NCI-H1417 treated with DMSO at 0.1 percent for 48 hours (cell line): ENCODE measurements at places on chromosomes 2 and 18.

DNA sequence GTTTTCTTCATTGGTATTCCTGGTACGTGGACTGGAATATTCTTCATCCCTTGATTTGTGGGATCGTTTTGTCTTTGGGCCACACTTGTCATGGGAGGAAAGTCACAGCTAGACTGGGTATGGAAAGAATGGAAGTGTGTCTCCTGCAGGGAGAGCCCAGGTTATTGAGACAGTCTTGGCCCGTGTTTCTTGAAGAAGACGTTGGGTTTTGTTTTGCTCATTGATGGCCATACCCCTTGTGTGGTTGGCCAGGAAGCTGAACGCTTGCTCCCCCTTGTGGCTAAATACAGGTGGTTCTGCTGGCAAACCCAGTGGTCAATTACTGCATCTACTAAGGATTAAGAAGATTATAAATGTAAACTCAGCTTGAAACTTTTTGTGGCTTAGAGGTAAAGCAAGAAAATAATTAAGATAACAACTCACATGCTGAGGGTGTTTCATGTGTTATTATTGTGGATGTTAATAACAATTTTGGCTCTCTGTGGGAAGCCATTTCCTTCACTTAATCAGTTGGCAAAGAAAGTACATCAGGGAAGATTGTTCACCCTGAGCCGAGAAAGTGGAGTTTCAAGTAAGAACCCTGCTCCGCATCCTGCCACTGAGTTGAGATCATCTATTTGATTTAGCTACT, 91.8 kb downstream of the NEDD4L start:
- no peak for DNase-seq

- DNase-seq: no peak
Measured at GRCh38 chr2:101089942-101090799, 61.0 kb downstream of the TBC1D8 start.

- DNase-seq: no peak
Measured at GRCh38 chr2:157172866-157173578, 84.5 kb upstream of the GALNT5 start.

- no peak for DNase-seq
Measured at GRCh38 chr2:170073288-170073687, 104.7 kb upstream of the MYO3B start.

DNA sequence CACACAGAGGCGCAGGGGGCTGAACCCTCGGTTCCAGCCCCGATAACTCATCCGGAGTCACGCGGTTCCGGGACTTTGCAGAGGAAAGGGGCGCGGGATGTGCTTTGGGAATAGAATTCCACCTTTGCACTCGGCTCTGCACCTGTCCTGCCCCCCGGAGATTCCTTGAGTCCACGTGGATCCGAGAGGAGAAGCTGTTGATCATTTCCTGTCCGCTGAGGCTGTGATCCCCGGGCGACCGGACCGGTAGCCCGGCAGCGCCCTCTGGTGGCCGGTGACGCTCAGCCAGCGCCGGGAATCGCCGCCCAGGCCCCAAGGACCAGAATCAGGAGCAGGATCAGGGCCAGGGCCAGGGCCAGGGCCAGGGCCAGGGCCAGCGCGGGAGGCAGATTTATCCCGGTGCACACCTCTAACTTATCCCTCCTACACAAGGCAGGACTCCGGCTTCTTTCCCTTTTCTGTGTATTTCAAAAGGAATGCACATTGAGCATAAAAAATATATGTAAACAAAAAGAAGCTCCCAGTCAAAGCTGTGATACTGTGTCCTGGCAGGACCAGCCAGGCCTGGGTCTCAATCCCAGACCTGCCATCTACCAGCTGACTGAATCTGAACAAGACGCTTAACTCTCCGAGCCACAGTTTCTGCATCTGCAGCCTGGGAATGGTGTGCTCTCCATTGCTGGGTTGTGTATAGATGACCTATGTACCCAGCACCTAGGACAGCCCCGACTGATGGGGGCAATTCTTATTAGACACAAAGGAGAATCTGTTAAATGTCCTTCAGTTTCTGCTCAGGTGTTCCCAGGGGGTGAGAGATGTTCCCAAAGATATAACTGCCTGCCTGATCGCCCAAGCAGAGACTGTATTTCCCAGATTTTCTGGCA, 8.5 kb upstream of the SPATA3 start:
- peak; percentile 34 for DNase-seq

DNA sequence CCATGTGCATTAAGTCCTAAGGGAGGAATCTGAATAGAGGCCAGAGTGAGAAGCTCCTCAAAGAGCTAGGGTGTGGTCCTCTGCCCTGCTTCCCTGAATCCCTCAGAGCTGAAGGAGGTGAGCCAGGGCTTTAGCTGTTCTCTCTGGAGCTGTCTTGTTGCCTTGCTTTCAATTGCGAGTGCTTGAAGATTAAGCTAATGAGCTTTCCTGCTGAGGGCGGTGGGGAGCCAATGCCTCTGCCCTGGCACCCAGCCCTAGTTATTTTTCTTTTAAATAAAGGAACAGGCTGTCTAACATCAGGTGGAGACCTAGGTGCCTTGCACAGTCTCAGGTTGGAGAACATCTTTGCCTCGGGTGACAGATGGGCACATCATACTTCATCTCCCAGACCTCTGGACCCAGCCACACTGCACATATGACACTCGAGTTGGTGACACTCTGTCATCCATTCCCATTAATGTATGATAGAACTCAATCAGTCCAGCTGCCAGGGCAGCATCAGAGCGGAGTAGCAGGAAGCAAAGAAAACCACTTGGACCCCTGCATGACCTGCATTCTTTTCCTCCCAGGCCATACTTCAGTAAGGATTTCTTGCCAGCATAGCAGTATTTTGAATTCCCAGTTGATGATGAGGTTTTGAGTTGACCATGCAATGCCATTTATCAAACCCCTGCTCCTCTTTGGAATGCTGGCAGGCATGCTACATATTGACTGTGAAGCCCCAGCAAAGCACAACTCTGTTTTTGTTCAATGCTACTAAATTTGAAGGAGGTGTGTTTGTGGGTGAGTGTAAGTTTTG, 292.7 kb downstream of the RNF144A start:
- no peak for DNase-seq

DNA sequence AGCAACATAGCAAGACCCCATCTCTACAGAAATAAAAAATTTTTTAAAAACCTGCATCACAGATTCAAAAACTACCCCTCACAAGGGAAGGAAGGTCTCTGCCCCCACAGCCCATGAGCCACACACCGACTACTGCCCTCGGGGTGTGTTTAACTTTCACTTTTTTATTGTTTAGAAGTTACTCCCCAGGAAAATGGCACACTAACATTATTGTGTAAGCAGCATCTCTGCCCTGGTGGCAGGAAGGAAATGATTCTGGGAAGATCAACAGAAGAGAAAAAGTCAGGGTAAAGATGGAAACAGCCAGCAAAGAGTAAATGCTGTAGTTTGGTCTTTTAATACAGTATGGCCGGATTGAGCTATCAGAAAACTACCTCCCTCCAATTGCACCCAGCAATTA, 21.9 kb downstream of the TRABD2A start:
- DNase-seq: no peak

- no peak for DNase-seq
Measured at GRCh38 chr2:71452565-71452964, 796 bp upstream of the DYSF start.

- DNase-seq: no peak
Measured at GRCh38 chr2:219142329-219142728, 18.3 kb downstream of the NHEJ1 start.

- no peak for DNase-seq
Measured at GRCh38 chr2:169702996-169703395, 8.7 kb downstream of the PHOSPHO2 start.

- DNase-seq: peak; percentile 40
Measured at GRCh38 chr18:47756364-47757016, 174.0 kb downstream of the SMAD2 start.

DNA sequence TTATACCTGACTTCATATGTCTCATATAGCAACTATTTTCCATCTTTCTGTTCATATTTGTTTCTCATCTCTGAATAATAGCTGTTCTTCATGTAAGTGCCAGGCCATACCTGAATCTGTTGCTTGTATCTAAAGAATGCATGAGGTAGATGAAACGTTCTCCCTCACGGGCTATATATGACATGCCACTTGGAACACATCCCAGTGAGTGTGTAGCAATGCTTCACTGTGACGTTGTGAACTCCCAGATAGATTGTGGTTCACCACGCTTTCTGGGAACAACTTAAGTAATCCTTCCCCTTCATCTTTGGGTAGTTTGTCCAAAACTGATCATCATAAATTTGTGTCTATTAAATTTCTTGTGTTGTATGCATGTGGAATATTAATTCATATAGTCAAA, 60.1 kb downstream of the RDH14 start:
- DNase-seq: no peak

GRCh38 chr2:17821535-17822444, 5.5 kb downstream of the MSGN1 start:
- no peak for DNase-seq

- DNase-seq: no peak
Measured at GRCh38 chr2:201854841-201855240, 48.5 kb downstream of the CDK15 start.

DNA sequence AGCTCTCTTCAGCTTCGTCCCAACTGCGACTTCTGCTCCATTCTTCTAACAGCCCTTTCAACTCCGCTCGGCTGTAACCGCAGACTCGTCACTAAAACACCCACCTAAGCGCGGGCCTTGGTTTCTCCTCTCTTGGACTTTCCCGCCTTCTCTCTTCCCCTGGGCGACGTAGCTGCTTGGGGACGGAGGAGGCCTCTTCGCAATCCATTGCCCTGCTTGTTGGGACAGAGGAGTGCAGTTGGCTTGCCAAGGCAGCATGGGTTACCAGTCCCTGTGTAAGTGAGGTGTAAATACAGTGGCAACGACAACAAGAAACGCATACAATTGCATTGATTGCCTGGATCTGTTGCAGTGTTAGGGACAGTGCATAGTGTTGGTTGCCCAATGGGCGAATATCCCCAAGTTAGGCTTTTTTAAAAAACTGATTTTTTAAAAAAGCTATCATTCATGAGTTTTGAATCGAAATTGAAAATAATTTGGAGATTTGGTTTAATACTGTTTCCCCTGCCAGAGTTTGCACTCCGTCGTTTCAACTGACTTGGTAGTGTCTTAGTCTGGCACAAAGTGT, 484 bp upstream of the DARS1 start:
- DNase-seq: no peak

GRCh38 chr2:203656522-203657287, 49.7 kb upstream of the CD28 start:
- no peak for DNase-seq

GRCh38 chr18:22084547-22084946, 84.8 kb upstream of the GATA6 start:
- no peak for DNase-seq

GRCh38 chr2:120949957-120950590, 214.4 kb downstream of the GLI2 start:
- DNase-seq: no peak

GRCh38 chr2:159183346-159183745, 103.2 kb downstream of the WDSUB1 start:
- no peak for DNase-seq

DNA sequence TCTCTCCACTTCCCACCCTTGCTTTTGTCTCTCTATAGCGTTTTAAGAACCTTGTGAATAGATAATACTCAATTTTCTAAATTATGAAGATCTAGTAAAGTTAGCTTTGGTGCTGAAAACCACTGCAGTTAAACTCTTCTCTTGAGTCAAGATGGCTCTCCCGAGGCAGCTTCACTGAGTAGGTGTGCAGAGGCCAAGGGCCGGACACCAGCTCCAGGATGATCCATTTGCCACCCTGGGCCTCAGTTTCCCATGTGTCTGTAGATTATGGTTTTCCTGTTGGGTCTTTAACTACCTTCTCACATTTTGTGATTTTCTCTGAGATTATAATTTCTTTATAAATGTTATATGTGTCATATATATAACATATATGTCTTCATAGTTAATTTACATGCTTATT, 68.5 kb upstream of the SH3RF3 start:
- no peak for DNase-seq

- no peak for DNase-seq
Measured at GRCh38 chr2:138219961-138220360, 255.7 kb downstream of the HNMT start.

DNA sequence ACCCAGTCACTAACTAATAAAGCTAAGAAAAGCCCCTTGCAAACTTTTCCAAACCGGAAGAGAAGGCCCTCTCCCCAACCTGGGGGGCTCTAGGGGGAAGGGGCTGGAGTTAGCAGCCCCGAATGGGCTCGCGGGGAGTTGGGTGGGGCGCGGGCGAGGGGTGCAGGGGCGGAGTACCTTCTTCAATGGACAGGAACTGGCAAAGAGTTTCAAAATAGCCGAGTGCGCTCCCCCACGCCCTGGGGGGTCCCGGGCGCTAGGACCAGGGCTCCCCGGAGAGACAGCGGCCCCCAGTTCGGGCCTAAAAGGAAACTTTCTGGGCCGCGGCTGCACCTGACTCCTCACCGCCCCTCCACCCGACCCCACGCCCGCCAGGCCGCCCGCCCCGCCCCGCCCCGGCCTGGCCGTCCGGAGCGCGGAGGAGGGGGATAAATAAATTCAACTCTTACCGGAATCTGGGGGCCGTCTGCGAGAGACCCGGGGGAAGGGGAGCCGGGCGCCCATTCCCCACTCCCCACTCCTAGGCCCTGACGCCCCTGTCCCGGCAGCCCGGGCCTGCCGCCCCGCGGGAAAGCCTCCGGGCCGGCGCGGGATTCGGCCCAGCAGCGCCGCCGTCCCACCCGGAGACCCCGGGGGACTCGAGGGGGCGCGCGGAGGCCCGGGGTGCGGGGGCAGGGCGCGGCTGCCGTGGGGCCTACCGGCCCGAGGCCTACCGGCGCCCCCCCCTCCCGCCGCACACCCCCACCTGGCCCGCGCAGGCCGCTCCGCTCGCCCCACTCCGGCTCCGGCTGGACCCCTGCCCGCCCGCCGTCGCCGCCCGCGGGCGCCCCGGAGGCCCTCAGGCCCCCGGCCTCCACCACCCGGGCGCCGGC, 868 bp downstream of the INO80D start:
- no peak for DNase-seq

DNA sequence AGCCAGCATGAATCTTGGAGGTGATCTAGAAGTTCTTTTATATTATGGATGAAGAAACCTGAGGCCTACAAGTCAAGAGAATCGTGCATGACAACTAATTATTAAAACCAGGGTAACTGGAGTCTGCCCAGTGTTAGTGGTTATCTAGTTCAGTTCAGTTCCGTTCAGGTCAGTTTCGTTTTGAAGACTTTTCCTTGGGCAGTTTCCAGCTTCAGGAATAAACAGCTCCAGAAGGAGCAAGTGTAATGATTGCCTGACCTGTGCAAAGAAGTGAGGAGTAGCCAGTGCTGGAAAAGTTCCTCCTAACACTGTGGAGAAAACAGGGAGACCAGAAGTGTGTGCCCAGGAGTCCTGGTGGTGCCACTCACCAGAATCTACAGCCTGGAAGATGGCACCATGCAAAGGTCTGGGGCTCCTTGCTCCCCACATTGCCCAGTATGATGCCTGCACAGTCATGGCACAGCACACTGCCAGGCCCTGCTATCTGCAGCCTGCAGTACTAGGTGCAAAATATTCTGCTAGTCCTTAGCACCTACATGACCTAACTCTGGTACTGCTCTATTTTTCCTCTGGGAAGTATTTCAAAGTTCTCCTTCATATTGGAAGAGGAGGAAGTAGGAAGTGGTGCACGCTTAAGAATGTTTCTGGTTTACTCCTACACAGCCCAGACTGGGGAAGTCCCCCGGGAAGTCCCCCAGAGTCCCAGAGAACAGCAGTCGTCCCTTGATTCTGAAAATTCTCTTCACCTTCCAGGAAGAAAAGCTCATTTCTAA, 65.8 kb downstream of the SUMO1 start:
- DNase-seq: no peak

GRCh38 chr2:85505551-85506238, 33.3 kb upstream of the MAT2A start:
- no peak for DNase-seq

GRCh38 chr2:168086851-168087250, 160.5 kb downstream of the STK39 start:
- no peak for DNase-seq

- no peak for DNase-seq
Measured at GRCh38 chr18:78904179-78904531, 75.5 kb upstream of the SALL3 start.
